ENCODE measurements at places on chromosomes 2 and 18. TPM values are rescaled to one million over a fixed set of nuclear protein-coding genes. Genes with fewer than 3 reads are reported as not detected.

RETSAT gene
- 22.8 TPM for polyA plus RNA-seq

MAPK4 gene
- not detected for polyA plus RNA-seq

RANBP2 gene
- polyA plus RNA-seq = 9.8 TPM

LOXL3 gene
- 21.8 TPM for polyA plus RNA-seq

ICA1L gene
- 1.8 TPM for polyA plus RNA-seq

TMEM37 gene
- polyA plus RNA-seq = 0.39 TPM

PDCD1 gene
- polyA plus RNA-seq = not detected

MEP1B gene
- not detected for polyA plus RNA-seq

SERPINB7 gene
- polyA plus RNA-seq = 76.5 TPM

BIRC6 gene
- polyA plus RNA-seq = 26.5 TPM

MOGAT1 gene
- not detected for polyA plus RNA-seq

C2orf66 gene
- polyA plus RNA-seq = 0.27 TPM

RAB6D gene
- not detected for polyA plus RNA-seq

RNF125 gene
- 0.09 TPM for polyA plus RNA-seq

SLC4A5 gene
- polyA plus RNA-seq = 0.20 TPM

KCNJ13 gene
- polyA plus RNA-seq = not detected

DHRS9 gene
- polyA plus RNA-seq = not detected

SIX3 gene
- polyA plus RNA-seq = not detected

KANSL3 gene
- polyA plus RNA-seq = 22.2 TPM

MYL1 gene
- polyA plus RNA-seq = not detected

EVX2 gene
- not detected for polyA plus RNA-seq

RAPH1 gene
- polyA plus RNA-seq = 7.5 TPM

Data from IMR-90 (cell line).